ENCODE measurements at places on chromosomes 5 and 9.

GRCh38 chr5:138350563-138350890, 2.0 kb upstream of the KDM3B start:
- no peak for DNase-seq

GRCh38 chr9:113463418-113464285, at the start of gene RGS3:
Gene RGS3 (plus strand): TSS chr9:113463727. CDS start chr9:113463803, 76 bp downstream.
- DNase-seq = no peak

DNA sequence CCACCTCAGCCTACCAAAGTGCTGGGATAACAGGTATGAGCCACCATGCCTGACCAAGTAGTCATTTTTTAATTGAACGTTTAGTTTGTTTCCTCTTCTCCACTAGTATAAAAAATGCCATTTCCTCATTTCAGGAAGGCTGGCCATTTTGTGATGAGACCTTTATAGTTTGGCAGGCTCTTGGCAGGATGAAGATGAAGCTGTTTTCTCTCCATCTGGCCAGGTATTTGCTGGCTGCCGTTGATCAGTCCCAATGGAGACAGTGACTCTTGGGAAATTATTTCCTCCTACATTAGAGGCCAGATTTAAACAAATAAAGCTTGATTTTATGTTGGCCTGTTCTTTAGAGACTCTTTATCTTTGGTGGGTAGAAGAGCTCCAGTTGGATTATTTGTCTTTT, 199.0 kb downstream of the ARHGAP26 start:
- no peak for DNase-seq

- DNase-seq = no peak
These were observed 34.7 kb downstream of the PLPPR1 start for GRCh38 chr9:101063192-101063591.

DNA sequence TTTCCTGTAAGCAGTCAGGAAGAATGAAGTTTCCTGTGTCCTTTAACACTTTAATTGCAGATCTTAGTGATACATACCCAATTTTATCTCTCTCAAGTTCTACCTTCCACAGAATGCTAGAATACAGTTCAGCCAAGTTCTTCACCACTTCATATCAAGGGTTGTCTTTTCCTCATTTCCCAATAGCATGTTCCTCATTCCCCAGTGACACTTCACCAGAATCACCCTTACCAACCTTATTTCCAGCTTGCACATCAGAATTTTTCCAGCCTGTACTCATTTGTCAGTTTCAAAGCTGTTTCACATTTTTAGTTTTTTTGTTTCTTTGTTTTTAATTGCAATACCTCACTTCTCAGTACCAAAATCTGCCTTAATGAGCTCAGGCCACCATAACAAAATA, 126.1 kb downstream of the ESM1 start:
- no peak for DNase-seq
